SW 1271 (cell line): ENCODE measurements at places on chromosomes 3 and 15.

GRCh38 chr3:57152151-57153143 is 12.7 kb downstream of the IL17RD start:
- DNase-seq, result no peak

- no peak for DNase-seq
Observed at GRCh38 chr3:127685708-127686511, 13.2 kb downstream of the ABTB1 start.

DNA sequence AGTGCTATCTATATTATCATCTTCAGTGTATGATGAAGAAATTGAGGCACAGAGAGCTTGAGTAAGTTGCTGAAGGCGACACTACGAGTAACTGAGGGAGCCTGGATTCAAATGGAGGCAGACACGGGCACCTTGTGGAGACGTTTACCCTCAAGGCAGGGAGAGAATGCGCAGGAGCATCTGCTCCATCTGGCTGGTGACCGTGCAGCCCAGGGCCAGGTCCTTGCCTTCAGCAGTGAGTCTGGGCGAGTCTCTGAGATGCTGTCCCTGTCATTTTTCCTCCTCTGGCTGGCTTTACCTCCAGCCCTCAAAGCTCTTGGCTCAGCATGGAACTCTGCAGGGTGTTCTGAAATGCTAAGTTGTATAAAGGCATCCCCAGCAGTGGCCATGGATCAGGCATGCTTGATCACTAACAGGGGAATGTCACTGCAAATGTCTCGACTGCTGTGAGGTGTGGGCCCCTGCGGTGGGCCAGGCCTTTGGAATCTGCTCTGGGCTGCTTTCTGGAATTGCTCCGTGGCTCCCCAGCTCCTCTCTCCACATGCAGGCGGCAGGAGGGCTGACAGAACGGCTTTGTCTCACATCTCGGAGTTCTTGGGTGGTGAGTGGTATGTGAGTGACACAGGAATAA is 19.7 kb downstream of the SPSB4 start:
- DNase-seq, result no peak

DNA sequence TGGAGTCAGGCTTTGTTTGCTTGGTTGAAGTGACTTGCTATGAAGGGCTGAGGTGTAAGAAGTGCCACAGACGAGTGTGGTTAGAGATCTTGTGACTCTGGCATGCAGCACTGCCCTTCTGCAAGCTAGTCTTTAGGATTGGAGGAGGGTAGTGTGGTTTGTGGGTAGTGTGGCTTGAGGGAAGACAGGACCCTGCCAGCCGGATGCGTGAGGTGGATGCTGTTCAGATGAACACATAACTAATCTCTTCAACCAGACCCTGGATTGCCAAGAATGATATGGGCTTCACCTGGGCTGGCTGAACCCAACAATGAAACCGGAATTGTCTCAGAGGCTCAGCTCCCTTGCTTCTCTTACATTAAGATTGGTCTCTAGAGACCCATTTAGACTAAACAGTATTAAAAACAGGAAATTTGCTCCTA is 32.7 kb downstream of the STARD9 start:
- DNase-seq, result no peak

DNA sequence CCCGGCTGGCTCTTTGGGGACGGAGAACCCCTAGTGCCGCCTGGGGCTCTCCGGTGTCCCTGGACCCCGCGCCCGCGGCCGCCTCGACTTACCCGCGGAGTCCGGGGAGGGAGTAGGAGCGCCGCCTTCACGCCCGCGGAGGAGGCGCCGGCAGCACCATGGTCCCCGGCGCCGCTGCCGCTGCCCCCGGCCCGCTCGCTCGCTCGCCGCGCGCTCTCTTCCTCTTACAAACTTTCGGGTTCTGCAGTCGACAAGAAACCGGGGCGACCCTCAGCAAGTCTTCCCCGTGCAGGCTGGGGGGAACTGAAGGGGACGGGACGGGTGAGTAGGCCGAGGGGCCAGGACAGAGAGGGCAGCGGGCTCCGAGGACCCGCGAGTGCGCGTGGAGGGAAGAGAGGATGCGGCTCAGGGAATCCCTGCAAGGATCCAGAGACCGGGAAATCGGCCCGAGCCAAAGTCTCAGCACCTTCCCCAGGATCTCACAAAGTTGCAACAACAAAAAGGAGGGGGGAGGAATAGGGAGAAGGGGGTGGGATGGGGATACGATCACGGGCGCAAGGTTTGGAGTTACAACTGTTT is 2.0 kb downstream of the FOXP1 start:
- DNase-seq, result no peak

DNA sequence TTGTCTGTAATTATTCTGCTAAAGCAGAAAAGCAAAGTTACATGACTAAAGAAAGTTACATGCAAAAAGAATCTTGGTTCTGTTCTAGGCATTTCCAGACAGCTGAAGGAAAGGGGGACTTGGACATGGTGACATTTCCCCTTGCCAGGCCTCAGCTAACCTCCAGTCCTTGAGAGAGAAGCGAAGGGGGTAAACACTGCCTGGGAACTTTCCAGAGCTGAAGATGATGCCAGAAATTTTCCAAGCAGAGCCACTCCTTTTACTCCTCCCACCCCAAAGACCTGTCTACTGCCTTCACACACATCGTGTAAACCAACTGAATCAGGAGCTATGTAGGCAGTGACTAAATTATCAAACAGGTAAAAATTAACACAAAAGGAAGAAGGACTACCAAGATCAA is 5.4 kb downstream of the MEX3B start:
- DNase-seq, result no peak

DNA sequence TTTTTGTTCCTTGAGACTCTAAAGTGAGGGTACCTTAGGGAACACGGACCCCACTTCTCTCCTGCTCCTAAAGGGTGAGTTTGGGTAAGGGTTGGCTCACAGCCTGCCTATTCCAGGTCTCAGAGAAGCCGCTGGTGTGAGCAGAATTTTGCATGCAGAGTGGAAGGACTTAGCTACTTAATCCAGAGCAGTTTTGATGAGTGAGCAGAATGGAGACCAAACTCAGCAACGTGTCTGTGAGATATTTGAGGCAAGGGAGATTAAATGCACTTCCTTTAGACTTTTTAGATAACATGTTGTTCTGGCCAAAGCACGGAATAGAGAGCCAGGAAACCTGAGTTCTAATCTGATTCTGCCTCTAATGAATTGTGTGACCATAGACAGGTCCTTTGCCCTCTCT is 5.1 kb downstream of the SLC24A1 start:
- DNase-seq, result no peak

DNA sequence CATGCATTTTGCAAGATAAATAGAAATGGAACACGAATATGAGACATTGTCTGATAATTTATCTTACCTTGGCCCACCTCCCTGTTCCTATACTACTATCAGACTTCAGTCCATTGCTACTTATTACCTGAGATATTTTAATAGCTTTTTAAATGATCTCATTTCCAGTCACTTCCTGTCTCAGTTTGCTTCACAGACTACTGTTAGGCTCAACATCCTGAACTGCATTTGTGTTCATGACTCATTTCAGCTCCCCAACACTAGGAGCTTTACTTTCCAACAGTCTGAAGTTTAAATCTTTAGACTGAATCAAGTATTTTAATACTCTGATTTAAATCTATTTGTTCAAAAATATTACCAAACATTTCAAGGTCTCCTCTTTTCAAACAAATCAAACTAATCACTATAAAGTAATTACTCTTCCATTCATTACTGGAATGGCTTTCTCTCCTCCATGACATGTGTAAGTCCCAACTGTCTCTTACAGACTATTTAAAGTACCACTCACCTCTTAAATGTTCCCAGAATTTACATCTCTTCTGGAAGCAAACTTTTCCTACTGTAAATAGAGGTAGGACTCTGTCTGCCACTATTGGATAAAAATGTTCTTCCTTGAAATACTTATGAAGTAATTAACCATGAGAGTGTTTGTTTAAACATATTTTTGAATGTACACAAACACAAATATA is 1277.6 kb downstream of the ZPLD1 start:
- DNase-seq, result peak; percentile 28

DNA sequence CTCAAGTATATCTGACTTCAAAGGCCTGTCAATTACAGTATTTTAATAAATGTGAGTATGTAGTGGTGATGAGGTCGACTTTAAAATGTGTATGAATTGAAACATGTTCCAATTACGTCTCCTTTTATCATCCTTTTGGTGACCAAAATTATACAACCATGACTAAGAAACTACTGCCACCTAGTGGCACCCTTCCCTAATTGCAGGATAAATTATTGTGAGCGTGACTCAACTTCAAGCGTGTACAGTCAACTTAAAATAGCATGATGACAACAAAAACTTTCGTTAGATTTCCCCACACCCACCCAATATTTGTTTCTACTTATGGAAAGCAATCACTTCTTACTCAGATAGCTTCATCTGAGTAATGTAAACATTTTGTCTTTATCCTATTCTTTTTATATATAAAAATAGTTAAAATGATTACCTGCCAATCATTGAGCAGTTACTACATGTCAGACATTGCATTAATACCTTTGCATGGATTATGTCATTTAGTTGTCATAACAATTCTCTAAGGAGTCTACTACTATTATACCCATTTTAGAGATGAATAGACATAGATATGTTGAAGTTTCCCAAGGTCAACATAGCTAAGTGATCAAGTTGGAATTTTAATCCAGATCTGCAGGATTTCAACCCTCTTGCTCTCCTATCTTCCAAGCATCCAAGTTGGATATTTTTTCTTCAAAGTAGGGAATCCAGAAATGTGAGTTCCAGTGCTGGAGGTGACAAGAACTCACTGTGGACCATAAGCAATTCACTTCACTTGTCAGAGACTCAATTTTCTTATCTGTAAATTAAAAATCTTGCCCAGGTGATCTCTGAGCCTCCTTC is 106.0 kb downstream of the MEX3B start:
- no peak for DNase-seq

GRCh38 chr3:119336823-119337222 is 42.6 kb downstream of the ARHGAP31 start:
- DNase-seq, result no peak

DNA sequence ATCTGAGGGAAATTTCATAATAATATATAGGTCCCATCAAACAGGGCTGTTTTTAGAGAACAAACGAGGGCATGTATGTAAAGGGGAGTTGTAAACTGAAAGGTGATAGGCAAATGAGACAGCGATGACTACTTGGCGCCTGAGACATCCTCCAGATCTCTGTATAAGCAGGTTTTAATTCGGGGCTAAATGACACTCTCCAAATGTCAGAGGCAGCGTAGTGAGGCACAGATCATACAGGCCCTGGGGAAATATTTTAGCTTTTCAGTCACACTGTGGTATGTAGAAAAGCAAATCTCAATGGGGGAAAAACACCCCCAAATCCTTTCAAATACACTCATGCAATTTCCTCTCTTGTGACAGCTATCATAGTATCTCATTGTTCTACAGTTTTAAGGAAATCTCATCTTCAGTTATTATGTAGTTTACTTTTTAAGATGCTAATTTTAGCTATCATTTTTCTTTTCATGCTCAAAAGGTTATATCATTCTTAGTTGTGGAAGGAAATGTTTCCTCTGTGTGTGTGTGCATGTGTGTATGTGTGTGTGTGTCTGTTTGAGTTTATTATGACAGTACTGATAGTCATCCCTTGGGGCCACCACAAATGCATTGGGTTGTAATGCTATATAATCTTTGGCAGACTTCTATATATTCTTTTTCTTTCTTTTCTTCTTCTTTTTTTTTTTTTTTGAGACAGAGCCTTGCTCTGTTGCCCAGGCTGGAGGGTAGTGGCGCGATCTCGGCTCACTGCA is 1.1 kb downstream of the TPRG1 start:
- no peak for DNase-seq

DNA sequence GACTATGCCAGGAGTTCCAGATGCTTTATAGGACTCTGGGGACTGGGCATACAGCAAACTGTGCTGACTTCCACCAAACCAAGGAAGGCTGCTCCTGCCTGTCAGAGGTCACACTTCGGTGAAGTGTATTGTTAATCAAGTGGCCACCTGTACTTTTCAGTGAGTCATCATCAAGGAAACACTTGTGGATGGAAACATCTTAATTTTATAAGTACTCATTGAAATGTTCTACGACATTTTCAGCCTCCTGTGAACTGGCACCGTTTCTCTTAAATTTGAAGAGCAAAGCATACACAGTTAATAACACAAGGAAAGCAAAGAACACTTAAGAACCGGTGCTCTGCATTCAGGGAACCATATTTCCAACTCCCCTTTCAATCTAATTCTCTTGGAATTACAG is 801.7 kb upstream of the DPPA4 start:
- DNase-seq, result no peak

DNA sequence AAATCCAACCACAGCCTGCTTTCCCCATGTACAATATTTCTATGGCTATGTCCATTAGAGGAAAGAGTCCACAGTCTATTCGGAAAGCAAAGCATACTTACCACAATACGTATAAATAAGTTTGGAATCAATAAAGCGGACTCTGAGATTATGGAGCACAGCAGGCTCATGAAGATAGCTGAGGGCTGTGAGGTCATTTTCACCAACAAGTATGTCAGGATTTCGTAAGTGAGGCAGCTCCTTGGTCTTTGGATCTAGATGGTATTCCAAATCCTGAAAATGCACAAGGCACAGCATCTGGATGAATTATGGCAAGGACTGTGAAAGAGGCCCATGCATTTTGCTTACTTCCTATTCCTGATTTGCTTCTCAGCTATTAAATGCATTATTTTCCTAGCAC is 100.4 kb downstream of the MYO5A start:
- DNase-seq, result no peak

GRCh38 chr3:98536456-98537017 is 4.8 kb downstream of the GPR15 start:
- DNase-seq, result no peak

- DNase-seq, result no peak
Observed at GRCh38 chr15:29225534-29226234, 43.9 kb downstream of the NSMCE3 start.

DNA sequence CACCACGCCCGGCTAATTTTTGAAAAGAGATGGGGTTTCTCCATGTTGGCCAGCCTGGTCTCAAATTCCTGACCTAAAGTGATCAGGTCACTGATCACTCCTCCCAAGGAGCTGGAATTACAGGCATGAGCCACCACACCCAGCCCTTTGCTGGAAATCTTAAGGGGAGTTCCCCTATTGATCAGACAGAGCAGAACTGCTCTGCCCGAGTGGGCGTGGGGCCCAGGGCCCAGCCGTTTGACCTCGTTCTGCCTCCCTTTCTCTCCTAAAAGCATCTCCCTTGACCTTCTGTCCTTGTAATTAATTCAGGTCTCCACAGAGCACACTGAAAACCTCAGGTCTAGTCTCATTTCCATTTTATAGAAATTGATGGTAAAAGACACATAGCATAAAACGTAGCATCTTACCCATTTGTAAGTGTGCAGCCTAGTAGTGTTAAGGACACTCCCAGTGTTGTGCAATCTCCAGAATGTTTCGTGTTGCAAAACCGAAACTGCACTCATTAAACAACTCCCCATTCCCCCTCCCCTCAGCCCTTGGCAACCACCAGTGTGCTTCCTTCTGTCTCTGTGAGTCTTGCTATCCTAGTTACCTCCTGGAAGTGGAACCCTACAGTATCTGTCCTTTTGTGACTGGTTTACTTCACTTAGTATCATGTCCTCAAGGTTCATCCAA is 89.3 kb downstream of the SLCO3A1 start:
- DNase-seq, result no peak

GRCh38 chr3:157871248-157871647 is 235.0 kb downstream of the SHOX2 start:
- DNase-seq, result no peak
